Stimulated activated CD4-positive, alpha-beta T cell treated with anti-CD3 and anti-CD28 coated beads, Interleukin-4, amount 100 ng/mL, for 1 hour (primary cell): ENCODE measurements at places on chromosomes 6 and 20.

DNA sequence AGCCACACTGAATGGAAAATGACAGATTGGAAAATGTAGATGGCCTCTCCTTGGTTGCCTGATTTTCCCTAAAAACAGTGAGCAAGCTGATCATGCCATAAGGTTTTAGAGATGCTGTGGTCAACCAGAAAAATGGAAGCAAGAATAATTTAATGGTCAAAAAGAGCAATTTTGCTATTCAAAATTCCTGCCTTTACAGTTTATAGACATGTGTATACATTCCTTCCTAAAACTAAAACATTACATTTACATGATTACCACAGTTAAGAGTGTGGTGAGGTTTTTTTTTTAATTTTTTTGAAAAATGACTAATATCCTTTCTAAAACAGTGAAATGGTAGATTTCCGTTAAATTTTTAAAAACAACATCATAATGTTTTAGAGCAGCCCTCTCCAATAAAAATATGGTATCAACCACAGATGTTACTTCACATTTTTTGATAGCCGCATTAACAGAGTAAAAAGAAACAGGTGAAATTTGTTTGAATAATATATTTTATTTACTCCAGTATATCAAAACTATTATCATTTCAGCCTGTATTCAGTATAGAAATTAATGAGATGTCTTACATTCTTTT lies 407.0 kb upstream of the SOX4 start:
- DNase-seq = no peak

- DNase-seq = no peak
Observed at GRCh38 chr6:2732503-2733089, 18.1 kb downstream of the MYLK4 start.

DNA sequence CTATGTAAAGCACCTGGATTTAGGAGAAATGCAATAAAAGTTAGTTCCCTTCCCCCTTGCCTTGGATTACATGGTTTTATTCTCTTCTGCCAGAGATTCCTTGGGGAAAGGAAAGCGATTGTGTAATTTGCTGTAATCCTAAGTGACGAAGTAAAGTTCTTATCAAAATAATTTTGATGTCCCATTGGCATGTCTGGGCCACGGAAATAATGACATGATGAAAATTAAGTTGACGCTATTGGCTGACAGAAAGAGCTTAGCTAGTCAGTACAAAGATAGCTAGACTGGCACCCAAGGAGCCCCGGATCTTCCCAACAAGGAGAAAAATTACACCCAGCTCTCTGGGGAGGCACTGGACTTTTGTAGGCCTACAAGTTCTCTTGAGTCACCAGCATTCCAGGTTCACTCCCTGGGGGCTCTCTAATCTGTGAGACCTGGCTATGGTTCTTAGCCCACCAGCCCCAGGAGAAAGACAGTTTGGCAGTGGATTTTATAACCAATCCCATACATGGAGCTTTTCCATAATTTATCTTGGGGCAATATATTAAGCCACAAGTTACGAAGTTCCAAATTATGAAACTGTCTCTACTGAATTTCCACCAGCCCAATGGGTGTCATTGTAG lies 59.9 kb downstream of the FOXA2 start:
- no peak for DNase-seq

GRCh38 chr20:3818155-3819151 lies 1.9 kb upstream of the AP5S1 start:
- no peak for DNase-seq

DNA sequence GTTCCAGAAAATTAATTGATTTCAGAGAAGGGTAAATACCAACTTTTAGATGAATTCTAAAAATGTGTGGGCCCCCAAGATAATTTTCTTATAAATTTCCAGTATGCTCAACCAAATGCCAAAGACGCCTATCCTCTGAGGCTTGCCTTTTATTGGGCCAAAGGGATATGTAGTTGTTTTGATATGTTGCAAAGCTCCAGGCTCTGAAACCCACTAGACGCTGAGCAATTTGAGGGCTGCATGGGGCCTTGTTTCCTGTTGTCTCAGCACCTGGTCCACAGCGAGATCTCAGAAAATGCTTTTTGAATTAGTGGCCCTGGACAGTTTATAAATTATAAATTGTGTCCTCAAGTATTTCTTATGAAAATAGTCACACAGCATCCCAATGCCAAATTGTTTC lies 397.2 kb downstream of the SAMD5 start:
- DNase-seq = no peak

DNA sequence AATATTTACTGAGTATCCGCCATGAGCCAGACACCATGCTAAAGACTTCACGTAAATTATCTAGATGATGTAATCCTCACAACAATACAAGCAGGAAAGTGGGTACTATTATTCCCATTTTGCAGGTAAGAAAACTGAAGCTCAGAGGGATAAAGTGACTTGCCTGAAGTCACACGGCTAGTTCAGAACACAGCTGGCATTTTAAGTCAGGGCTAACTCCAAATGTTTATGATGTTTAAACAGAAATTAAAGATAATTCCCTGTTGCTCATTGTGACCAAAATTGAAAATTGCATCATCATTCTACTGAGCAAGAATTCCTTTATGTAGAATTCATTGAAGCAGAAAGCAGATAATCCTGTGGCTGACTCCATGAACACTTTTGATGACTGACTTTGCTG lies 71.3 kb upstream of the STXBP5 start:
- DNase-seq = no peak

- DNase-seq = no peak
Observed at GRCh38 chr6:32982084-32982701, 13.8 kb downstream of the BRD2 start.
